ENCODE measurements at places on chromosomes 7 and 10. TPM values are rescaled to one million over a fixed set of nuclear protein-coding genes. Genes with fewer than 3 reads are reported as not detected.

DNA sequence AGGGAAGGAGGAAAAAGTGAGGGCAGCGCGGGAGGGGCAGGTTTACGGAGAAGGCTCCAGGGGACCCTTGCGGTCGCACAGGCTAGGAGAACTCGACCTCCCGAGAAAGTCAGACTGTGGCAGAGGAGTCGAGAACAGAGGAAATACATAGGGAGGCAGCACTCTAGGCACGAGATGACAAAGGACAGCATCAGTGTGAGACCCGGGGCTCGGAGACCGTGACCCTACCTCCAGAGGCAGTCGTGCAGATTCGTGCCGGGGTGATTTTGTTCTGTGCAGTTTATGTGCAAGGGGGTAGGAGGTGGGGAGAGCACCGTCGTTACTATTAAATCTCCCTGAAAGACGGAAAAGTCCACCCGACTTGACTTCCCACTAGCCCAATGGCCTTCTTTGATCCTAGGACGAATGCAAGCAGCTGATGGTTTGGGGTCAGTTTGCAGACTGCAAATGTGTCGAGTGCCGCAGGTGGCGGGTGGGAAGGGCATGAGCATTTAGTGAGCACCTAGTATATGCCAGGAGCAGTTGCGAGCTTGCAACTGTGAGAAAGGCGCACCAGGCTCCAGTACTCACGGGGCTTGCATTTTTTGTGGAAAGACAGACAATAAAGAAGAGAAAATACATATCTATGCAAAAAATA, 674 bp upstream of the OSBPL3 start:
- DNase-seq = no peak

Gene KLF14
- 0.08 TPM for total RNA-seq

DNA sequence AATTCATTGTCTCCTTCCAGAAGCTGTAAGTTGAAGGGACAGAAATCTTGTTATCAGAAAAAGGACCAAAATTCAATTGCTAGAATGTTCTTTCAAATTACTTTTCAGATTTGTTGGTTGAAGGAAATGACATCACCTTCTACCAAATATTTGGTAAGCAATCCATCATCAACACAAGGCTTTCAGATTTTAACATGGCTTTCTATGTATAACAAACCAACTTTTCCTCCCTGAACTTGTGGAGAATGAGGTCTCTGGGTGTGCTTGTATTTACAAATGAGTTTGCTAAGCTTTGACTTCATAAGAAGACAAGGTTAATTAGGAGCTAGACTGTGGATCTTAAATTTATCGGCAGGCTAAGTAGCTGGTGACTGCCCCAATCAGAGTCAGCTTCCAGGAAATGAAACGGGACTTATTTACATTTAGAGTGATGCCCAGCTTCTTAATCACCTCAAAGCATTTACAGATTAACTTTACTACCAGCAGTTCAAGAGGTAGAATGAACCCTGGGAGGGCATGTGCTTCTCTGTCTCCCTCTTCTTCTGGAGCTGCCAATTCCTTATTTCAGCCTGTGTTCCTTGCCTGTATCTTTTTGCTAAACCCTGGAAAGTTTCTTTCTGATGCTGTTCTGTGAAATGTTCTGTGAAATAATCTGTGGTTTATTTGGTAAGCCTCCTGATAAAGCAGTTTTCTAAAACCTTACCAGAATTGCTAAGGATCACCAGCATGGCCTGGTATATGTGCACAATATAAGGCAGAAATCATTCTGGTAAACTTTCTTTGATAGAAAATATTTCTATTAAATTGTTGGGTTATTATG, 248.8 kb upstream of the FZD8 start:
- no peak for DNase-seq

Gene HYCC1
- total RNA-seq = 40.8 TPM

Gene TMEM178B
- 31.7 TPM for total RNA-seq

Gene ZC3HAV1
- 8.0 TPM for total RNA-seq

GRCh38 chr10:63699785-63700613, 178.8 kb downstream of the REEP3 start:
- DNase-seq = no peak

DNA sequence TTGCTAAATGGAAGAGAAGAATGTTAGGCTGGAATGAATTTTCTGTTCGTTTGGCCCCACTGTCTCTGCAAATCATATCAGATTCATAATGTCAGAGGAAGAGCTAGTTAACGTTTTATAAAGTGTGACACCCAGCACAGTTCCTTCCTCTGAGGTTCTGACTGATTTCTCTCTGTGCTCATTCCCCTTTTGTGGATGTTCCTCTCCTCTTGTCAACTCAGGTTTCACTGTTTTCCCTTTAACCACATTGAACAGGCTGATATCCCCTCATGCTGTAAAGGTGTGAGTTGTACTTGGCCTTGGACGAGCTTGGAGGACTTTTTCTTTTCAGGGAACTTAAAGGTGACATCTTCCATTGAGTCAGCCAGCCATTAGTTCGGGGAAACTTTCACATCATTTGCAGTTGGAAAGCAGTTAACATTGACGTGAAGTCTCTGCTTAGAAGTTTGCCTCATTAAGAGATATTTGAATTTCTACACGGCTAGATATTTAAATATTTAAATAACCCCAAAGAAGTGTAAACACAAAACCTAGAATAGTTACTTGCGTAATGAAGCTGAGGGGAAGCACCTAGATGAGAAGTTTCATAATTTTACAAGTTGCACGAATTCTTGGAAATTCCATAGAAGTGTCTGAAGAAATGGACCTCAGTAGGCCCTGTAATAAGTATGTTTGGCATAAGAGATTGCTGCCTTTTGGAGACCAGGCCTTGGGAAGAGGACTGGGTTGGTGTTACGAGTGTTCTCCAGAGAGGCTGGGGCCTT, 101.5 kb upstream of the EGR2 start:
- no peak for DNase-seq

- peak; percentile 40 for DNase-seq
Measured at GRCh38 chr7:137169282-137169698, 174.2 kb downstream of the PTN start.

Gene TMEM213
- total RNA-seq = not detected

Gene MTURN
- total RNA-seq = 15.7 TPM

GRCh38 chr7:121278120-121279021, 50.4 kb upstream of the WNT16 start:
- no peak for DNase-seq

GRCh38 chr10:86341361-86341811, 25.2 kb downstream of the GRID1 start:
- no peak for DNase-seq

GRCh38 chr10:84693006-84693405, 364.6 kb downstream of the CCSER2 start:
- DNase-seq = no peak

DNA sequence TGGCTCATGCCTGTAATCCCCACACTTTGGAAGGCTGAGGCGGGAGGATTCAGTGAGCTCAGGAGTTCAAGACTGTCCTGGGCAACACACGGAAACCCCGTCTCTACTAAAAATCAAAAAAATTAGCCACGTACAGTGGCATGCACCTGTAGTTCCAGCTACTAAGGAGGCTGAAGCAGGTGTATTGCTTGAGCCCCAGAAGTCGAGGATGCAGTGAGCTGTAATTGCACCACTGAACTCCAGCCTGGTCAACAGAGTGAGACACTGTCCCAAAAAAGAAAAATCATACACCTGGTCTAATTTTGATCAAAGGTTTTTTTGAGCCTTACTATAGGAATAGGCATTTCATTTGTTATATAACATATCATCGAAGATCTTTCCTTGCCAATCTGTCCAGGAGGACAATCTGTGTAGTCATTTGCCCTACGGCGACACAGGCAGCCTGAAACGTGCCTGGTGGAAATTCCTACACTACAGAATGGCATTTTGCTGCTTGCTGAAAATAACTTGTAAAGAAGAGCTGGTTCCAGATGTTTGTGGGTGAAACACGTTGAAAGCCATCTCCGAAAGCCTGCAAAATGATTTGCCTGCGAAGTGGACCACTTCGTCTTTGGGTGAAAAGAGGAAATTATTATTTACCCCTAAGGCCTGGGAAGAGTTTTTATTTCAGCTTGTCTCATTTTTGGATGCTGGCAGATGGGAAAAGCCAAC, 31.3 kb upstream of the GDI2 start:
- no peak for DNase-seq

Gene DGKB
- 0.38 TPM for total RNA-seq

- DNase-seq = no peak
Measured at GRCh38 chr7:138235207-138235606, 158.9 kb downstream of the AKR1D1 start.

Gene SKIDA1
- 2.6 TPM for total RNA-seq

GRCh38 chr10:308101-308500, 172.8 kb downstream of the ZMYND11 start:
- no peak for DNase-seq

DNA sequence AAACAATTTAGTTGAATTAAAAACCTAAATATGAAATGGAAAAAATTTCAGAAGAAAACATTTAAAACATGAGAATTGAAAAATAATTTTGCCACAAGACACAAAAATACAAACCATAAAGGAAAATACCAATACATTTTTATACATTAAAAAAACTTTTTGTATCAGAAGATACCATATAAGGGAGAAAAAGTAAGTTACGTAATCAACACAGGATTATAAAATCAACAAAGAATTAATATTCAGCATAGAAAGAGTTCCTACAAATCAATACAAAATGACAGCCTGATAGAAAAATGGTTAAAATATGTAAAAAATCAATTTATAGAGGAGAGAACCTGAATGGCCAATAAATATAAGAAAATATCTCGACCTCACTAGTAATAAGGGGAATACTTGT, 16.6 kb upstream of the SAMD9L start:
- DNase-seq = no peak

DNA sequence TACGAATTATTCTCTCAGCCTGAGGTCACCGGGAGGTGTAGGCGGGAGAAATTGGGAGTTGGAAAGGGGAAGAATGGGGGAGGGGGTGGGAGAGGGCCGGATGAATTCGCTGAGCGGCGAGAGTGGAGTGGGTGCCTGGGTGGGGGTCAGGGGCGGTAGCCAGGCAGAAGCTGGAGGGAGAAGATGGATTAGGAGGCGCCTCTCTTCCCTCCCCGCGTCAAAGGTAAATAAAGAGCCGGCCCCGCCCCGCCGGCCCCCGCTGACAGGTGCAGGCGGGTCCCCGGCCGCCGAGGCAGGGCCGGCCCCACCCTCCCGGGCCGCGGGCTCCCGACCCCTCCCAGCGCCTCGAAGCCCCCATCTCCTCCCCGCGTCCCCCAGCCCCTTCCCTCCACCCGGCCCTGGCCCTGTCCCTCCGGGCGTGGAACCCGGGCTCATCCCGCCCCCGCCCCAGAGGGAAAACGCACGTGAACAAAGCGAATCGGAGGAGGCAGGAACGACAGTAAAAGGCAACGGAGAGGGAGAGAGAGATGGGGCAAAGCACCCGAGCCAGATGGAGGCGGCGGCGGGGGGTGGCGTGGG, 872 bp downstream of the FAM131B start:
- DNase-seq = no peak

DNA sequence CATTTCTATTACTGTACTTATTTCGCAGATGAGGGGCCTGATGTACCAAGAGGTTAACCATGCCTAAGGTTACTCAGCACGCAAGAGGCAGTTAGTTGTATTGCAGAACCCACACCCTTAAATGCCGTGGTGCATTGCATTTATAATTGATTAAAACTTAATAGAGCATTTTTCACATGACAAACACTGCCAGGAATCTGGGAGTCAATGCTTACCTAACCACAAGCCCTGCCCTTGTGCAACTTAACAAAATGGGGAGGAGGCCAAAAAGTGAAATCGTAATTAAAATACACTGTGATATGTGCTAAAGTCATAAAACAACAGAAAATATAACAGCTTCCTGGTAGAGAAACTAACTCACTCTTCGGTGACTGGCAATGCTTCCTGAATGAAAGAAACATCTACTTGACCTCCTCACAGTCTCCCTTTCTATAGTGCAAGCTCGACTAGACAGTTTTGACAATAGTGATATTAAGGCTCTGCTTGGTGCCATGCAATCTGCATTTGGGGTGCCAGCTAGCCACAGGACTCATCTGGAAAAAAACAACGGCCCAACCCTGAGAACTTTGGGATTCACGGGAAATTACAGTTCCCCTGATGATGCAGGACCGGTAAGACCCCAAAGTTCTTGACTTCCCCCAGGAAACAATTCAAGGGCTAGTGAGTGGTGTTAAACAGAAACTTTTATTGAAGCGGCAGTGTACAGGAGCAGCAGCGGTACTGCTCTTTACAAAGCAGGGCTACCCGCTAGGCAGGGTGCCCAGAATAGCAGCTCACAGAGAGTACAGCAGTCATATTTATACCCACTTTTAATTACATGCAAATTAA, 612.4 kb downstream of the TNS3 start:
- no peak for DNase-seq

Gene TMEM196
- total RNA-seq = not detected

GRCh38 chr10:133379152-133379800, at the start of gene PAOX:
PAOX (plus strand) TSS chr10:133379262; CDS start chr10:133379317, 55 bp downstream.
- DNase-seq = peak; percentile 77

Gene GRIFIN
- total RNA-seq = not detected

- no peak for DNase-seq
Measured at GRCh38 chr10:11387551-11388222, 223.8 kb downstream of the USP6NL start.

Gene SEPTIN7
- total RNA-seq = 175 TPM

DNA sequence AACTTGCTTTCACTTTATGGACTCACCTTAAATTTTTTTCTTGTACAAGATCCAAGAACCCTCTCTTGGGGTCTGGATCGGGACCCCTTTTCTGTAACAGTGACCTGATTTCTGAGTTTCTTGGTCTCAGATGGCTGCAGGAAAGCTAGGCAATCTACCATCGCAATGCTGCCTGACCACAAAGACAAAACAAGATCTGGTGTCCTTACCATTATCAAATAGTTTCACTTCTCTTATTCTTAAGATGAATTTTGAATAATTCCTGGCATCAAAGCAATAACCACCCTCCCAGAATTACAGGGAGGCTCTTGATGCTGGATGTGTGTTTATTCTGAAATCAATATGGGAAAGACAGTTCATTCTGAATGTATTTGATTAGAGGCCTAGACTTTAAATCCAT, 77.4 kb upstream of the FRMD4A start:
- no peak for DNase-seq

Gene CBLL1
- 20.5 TPM for total RNA-seq

- no peak for DNase-seq
Measured at GRCh38 chr7:47764746-47765145, 182.8 kb upstream of the TNS3 start.

Gene IKZF1
- total RNA-seq = 3.5 TPM

GRCh38 chr7:3943779-3944520, 642.9 kb downstream of the SDK1 start:
- DNase-seq = no peak

GRCh38 chr7:140674899-140675701, 2.4 kb downstream of the ADCK2 start:
- DNase-seq = no peak

GRCh38 chr10:119640384-119640783, 10.8 kb upstream of the BAG3 start:
- DNase-seq = no peak

DNA sequence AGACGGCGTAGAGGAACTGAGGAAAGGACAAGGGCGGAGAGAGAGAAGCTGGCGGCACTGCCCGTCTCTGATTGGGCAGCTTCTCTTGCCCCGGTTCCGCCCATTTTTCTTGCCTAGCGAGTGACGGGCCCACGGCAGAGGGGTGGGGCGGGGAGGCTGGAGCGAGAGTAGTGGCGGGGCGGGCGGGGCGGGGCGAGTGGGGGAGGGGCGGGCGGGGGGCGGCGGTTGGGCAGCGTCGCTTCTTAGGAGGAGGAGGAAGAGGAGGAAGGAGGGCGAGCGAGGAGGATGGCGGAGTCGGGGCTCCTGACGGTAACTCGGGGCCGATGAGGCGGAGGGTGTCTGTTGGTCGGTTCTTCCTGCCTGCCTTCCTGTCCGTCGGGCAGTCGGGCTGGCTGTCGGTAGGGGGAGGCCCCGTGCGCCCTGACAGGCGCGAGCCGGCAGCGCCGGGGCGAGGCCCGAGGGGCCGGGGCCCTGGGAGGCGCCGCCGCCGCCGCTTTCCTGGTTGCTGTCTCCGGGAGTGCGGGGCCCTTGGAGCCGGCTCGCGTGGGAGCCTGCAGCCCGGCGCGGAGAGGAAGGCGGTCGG, at the start of gene SHOC2:
Gene SHOC2 (plus strand): TSS at position 256 of the 583 bp plus-strand sequence. CDS start 44,755 bp downstream, outside the sequence.
- peak; percentile 100 for DNase-seq

Data from Right ventricle myocardium inferior (tissue), 1 donor.